Pancreas (tissue), 10 donors: ENCODE measurements at places on chromosomes 13 and 19. TPM values are rescaled to one million over a fixed set of nuclear protein-coding genes. Genes with fewer than 3 reads are reported as not detected.

- no peak for DNase-seq
Measured at GRCh38 chr13:45178349-45179162, 22.3 kb downstream of the KCTD4 start.

- DNase-seq, result no peak
Measured at GRCh38 chr13:77036279-77036678, 9.3 kb upstream of the FBXL3 start.

GRCh38 chr13:96744367-96745331 lies 249.6 kb downstream of the OXGR1 start:
- DNase-seq, result no peak

- no peak for DNase-seq
Measured at GRCh38 chr19:33227242-33227650, 1.6 kb upstream of the SLC7A10 start.

DNA sequence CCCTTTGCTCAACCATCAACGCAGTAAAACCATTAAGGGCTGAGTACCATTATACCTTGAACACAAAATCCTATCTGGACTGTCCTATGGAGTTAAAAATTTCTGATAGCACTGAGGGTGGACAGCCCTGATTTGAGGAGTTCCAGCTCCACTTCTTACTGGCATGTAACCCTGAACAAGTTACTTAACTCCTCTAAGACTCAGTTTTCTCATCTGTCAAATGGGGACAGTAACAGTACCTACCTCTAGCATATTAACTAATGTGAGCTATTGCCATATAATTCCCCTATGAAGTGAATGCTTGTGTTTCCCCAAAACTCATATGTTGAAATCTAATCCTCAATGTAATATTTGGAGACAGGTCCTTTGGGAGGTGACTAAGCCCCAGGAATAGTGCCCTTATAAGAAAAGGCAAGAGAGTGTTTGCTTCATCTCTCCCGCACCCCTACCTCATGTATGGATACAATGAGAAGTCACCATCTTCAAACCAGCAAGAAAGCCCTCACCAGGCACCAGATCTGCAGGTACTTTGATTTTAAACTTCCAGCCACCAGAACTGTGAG lies 61.9 kb upstream of the DOCK9 start:
- no peak for DNase-seq

The KLC3 gene
- 2.4 TPM for total RNA-seq

- DNase-seq, result no peak
Measured at GRCh38 chr19:23254141-23254910, 4.1 kb upstream of the ZNF724 start.

DNA sequence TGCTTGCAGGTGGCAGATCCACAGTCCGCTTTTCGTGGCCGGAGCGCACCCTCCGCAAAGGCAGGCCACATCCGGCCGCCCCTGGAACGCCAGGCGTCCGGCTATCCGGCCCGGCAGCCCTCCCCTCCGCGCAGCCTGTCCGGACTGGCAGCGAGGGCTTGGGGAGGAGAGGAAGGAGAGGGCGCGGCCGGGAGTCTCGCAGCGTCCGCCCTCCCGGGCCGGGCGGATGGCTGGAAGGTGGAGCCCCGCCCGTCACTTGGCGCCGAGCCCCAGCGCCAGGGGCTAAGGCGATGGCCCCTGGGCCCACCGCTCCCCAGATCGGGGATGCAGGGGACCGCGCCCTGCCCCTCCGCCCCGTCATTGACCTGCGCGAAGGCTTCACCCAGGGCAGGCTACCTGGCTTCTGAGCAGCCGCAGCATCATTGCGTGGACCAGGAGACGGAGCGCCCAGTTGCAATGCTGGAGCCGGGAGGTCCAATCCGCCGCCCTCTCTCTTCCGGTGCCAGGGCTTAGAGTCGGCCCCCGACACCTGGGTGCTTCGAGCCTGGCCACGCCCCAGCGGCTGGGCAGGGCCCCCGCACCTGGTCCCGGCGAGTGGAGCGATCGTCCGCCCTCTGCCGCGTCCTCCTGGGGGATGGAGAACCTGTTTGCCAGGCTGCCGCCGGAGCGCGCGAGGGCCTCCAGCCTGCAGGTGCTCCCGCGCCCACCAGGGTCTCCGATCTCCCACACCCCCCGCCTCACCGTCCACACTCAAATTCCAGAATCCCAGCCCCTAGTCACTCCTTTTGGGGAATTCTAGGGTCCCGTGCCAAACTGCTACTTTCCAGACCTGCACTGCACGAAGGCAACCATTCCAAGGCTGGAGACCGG lies at the start of gene FUT1:
Gene FUT1 (minus strand): TSS at position 146 of the 870 bp plus-strand sequence. CDS start 1,360 bp downstream, outside the sequence.
- DNase-seq, result peak; percentile 95

DNA sequence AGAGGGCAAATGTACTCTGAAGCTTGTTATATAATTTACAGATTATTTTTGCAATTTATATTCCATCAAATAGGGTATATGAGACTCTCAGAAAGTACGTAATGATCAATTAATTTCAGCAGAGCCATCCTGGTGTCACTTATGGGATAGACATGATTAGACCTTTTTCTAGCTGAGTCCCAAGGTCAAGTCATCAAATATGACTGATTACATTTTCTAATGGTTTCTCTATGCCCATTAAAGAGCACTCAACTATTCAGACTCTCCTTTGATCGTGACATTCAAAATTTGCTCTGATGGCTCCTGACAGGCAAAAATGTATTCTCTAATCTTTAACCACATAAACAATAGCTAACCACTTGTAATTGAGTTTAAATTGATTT lies 469.2 kb downstream of the COG6 start:
- DNase-seq, result no peak

DNA sequence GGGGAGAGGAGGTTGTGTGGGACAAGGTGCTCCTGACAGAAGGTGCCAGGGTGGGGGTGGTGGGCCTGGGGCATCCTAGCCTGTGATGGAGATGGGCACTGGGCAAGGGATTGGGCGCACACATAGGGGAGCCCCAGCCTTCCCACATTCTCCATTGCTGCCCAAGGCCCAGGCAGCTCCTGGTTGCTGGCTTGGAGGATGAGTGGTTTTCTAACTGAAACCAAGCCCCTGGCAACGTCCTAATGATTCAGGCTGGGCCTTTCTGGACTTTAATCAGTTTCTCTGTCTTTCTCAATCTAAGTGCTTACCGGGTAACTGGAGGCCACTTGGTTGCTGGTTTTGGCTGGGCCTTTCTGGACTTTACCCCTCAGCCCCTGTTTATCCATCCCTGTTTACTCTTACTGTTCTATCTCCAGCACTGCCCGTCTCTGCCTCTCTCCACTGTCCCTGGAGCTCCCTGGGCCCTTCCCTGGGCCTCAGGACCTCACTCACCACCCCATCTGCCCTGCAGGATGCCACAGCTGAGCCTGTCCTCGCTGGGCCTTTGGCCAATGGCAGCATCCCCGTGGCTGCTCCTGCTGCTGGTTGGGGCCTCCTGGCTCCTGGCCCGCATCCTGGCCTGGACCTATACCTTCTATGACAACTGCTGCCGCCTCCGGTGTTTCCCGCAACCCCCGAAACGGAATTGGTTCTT lies 354 bp downstream of the CYP4F3 start:
- DNase-seq, result no peak

DNA sequence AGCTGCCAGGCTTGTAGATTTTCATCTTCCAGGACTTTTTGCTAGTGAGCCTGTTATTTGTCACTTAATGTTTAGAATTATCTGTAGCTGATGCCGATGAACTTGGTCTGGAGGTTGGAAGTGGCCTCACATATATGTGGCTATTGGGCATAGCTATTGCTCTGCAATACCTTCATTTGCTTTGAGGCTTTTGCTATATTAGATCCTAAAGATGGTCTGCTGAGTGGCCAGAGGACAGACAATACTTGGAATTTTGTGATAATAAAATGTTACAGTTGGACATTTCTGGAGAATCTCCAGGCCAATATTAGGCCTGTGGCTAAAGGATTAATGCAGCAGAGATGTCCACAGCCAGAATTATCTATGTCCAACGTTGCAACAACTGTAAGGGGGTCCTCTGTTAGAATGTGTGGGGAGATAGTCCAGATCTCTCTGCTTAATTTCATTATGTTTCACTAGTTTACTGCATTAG lies 222.3 kb downstream of the GPC5 start:
- DNase-seq, result no peak

DNA sequence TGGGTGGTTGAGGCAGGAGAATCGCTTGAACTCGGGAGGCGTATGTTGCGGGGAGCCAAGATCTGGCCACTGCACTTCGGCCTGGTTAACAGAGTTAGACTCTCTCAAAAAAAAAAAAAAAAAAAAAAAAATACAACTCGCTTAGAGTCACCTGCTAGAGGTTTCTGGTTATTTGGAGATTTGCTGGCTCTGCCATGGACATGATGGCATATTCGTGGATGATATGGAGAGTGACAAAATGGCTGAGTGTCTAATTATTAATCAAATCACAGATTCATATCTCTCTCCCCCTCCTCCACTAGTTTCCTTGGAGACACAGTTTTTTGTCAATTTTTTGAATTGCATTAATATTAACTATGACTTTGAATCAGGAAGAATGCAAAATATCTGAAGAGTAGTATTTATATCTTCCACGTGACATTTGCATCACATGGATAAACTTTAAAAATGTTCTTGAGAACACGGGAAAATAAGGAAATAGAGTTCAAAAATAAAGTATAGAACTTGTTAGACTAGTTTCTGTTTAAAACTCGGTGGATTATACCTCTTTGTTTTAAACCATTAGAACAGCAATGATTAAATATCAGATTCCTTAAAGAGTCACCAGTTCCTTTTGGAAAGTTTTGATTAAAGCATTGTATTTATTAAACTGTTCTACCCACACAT lies 47.8 kb downstream of the KLF5 start:
- DNase-seq, result no peak

The SCGB2B2 gene
- 2.1 TPM for total RNA-seq

The UHRF1 gene
- total RNA-seq, result 1.7 TPM

DNA sequence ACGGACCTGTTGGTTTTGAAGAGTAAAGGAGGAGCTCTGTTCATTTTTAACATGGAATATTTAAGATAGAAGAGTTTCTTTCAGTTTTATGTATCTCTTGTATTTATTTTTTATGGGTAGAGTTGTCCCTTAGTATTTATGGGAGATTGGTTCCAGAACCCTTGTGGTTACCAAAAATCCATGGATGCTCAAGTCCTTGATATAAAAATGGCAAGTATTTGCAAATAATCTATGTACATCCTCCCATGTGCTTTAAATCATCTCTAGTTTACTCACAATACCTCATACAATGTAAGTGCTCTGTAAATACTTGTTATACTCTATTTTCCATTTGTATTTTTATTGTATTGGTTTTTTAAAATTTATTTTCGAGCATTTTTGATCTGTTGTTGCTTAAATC lies 63.1 kb downstream of the TM9SF2 start:
- no peak for DNase-seq

The CEBPG gene
- 6.2 TPM for total RNA-seq

The ZNF135 gene
- total RNA-seq, result 2.2 TPM

The GRIK5 gene
- 2.9 TPM for total RNA-seq

DNA sequence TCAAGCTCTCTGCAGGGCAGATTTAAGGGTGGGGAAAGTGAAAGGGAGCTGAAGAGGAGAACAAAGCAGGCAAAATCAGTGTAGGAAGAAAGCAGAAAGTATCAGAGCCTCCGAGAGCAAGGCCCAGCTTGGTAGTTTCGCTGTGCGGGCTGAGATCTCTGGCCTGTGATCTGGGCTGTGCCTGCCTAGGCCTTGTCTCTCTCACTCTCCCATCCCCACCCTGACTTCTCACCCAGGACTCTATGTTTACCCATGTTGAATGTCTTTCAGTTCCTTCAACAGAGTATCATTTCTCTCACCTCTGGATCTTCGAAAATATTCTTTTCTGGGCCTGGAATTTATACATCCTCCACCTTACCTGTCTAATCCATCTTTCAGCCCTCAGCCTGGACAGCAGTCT lies 391.3 kb downstream of the FOXO1 start:
- no peak for DNase-seq

DNA sequence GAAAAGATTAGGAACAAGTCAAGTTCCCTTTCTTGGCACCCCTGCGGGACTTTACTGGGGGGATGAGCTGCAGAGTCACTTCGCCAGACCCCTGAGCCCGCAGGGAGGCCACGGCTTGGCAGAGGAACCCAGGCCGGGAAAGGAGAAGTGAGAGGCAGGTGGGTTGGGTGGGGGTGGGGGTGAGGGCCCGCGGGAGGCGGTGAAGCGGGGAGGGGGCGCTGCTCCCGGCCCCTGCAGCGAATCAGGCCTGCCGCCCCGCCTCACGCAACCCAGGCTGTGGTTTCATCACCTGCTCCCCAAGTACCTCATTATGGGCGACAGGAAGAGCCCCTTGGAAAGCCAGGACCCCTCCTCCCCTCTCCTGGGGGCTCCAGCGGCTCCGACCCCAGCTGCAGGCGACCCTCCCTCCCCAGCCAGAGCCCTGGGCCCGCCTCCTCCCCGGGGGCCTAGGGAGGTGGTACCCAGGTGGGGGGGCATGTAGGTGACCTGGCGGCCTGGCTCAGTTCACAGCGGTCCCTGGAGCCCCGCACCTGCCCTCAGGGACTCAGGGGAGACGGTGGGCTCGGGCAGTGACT lies 9.5 kb downstream of the MEF2B start:
- DNase-seq, result no peak

DNA sequence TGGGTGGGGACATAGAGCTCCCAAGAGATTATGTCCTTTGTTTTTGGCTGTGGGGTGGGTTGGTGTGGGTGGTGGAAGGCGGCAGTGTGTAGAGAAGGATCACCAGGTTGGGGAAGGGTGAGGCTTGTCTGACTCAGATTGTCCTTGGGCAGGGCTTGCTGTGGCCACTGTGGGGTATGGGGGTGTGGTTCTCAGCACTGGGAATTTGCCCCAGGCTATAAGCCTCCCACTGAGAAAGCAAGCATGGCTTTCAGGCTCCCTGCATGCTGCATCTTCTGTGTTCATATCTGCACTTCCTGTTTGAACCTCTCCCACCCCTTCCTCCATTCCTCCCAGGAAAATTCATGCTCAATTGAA lies 34.9 kb downstream of the DNAJC15 start:
- no peak for DNase-seq

The FRY gene
- 23.0 TPM for total RNA-seq

- no peak for DNase-seq
Measured at GRCh38 chr19:7238051-7238450, 56.2 kb downstream of the INSR start.

DNA sequence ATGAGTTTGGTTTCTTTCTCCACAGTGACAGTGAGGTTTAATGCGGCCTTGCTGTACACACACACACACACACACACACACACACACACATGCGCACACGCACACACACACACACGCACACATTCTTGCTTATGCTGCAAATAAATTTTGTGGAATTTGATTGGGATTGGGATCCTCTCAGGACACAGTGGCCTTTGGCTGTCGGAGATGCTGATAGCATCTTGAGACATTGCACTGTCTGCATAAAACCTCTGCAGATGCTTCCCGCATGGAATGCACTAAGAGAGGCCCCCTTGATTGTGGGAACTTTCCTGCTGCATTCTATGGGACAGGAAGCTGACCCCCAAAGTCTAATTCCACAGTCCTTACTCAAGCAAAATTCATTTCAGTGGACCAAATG lies 145.6 kb downstream of the FLT1 start:
- no peak for DNase-seq

The NLRP7 gene
- not detected for total RNA-seq
